Esophagus muscularis mucosa (tissue), 4 donors: ENCODE measurements at places on chromosomes 13 and 19. TPM values are rescaled to one million over a fixed set of nuclear protein-coding genes. Genes with fewer than 3 reads are reported as not detected.

- peak overlapping the region; percentile 80 for H3K27ac ChIP-seq
- H3K36me3 ChIP-seq: no peaks in the 10 kb centered on the region
- H3K4me1 ChIP-seq: peaks cover 31% of the 10 kb centered on the region
These were observed 11.7 kb upstream of the ADGRE5 start for GRCh38 chr19:14369399-14370168.

ZNF491 gene
- total RNA-seq: 3.3 TPM

OLFM4 gene
- under 0.01 TPM for total RNA-seq

DNA sequence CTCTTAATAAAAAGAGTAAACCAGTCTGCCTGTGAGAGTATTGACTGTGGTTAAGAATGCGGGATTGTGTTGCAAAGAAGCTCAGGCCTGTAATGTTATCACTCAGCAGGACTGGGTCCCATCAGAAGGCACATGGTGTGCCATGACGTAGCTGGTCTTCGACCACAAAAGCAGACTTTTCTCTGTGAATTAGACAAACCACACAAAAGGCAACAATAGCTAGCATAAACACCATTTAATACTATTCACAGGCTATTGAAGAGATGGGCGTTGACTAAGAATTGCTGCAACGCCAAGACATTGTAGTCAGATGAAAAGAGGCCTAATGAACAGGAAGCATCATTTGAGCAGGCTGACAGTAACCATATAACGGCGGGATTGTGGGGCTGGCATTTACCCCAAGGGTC lies 235.6 kb upstream of the SOX21 start:
- H3K4me1 ChIP-seq: no peaks in the 10 kb centered on the region
- no peak for DNase-seq
- no peaks in the 10 kb centered on the region for H3K36me3 ChIP-seq
- no peak overlapping the region for H3K27ac ChIP-seq

DNA sequence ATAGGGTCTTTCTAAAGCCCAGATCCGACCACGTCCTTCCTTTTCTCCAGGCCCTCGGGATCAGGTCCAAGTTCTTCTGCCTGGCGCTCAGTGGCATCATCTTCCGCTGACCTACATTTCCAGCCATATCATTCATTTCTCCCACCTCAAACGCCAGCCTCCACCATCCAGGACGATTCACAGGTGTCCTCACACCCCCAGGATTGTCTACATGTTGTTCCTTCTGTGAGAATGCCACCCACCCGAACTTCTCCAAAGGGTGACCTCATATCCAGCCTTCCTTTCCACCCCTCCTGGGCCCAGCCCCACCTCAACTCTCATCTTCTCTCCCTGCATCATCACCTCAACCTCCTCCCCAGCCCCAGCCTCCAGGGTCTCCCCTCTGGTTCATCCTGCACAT lies 4.7 kb upstream of the KLK5 start:
- no peaks in the 10 kb centered on the region for H3K27me3 ChIP-seq
- no peak overlapping the region for H3K27ac ChIP-seq
- no peak for DNase-seq
- H3K4me3 ChIP-seq: no peak overlapping the region
- H3K4me1 ChIP-seq: no peaks in the 10 kb centered on the region

GRCh38 chr19:2477141-2477710 lies 1.3 kb downstream of the GADD45B start:
- no peak for DNase-seq
- peak overlapping the region; percentile 93 for H3K4me3 ChIP-seq
- peak overlapping the region; percentile 92 for H3K27ac ChIP-seq
- H3K4me1 ChIP-seq: peaks cover 30% of the 10 kb centered on the region

CKM gene
- total RNA-seq: 1.4 TPM

DNA sequence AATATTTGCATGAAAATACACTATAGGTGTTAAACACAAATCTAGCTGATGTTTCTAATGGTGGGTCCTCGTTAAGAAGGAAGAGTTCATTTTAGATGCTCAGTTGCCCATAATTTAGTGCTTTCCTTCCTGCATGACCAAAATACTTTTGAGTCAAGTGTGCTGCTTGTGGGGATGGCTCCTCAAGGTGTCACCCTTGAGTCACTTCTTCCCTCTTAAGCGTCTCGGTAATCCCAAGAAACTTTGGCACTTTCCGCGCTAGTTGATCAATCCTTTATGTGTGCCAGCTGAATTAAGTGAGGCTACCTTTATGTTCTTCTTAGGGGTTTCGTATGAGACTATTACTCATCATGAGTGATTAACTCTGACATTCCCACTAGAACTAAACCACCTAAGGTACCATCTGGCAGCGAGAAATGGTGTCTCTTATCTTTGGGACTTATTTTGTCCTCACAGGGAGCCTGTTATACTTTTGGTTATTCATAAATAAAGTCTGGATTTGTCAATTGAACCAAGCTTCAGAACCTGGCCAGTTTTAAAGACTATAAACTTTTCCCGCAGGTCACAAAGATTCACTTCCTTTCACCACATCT lies 106.8 kb downstream of the NHLRC3 start:
- peaks cover 5% of the 10 kb centered on the region for H3K4me1 ChIP-seq
- DNase-seq: no peak
- no peaks in the 10 kb centered on the region for H3K27me3 ChIP-seq
- no peak overlapping the region for H3K4me3 ChIP-seq
- H3K36me3 ChIP-seq: no peaks in the 10 kb centered on the region

- peaks cover 66% of the 10 kb centered on the region for H3K4me1 ChIP-seq
- no peak overlapping the region for H3K27ac ChIP-seq
- no peaks in the 10 kb centered on the region for H3K27me3 ChIP-seq
- no peaks in the 10 kb centered on the region for H3K36me3 ChIP-seq
- DNase-seq: no peak
- H3K4me3 ChIP-seq: no peak overlapping the region
These were observed 9.0 kb downstream of the EPS15L1 start for GRCh38 chr19:16462757-16463250.
